ENCODE measurements at places on chromosomes 2 and 18.

- DNase-seq, result no peak
Measured at GRCh38 chr2:231662811-231663457, 45.4 kb upstream of the PTMA start.

- peak; percentile 90 for DNase-seq
Measured at GRCh38 chr2:25483607-25484266, 142.0 kb upstream of the DNMT3A start.

GRCh38 chr2:49950646-49951045, 796.3 kb upstream of the FSHR start:
- DNase-seq, result no peak

DNA sequence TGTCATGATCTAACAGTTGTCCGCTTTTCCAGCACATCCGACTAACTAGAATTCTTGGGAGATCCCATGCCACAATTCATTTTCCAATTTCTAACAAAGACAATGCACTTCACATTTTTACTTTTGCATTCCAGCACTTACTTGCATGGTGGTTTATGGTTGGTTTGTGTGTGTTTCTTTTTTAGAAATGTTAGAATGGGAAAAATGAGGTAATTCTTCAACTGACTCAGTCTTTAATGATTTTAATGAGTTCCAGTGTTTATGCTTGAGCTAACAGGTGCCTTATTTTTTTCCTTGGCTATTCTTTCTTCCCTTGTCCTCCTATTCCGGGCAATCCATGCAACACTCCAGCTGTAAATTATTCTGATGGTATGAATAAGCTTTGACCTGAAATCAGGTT, 46.4 kb downstream of the SLC8A1 start:
- no peak for DNase-seq

DNA sequence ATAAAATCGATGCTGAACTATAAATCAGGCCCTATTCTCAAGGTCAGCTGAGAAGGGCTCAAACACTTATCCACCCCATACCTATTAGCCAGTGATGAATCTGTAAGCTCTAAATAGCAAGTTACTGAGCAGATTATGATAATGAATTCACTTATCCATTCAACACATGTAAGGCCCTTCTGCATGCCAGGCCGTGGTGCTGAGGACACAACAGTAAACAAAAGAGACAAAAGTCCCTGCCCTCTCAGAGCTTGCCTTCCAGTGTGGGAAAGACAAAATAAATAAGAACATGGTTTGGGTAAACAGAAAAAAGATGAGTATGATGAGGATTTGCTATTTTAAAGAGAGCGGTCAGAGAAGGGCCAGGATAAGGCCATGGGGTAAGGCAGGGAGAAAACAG, 11.7 kb downstream of the TTC32 start:
- DNase-seq, result no peak

DNA sequence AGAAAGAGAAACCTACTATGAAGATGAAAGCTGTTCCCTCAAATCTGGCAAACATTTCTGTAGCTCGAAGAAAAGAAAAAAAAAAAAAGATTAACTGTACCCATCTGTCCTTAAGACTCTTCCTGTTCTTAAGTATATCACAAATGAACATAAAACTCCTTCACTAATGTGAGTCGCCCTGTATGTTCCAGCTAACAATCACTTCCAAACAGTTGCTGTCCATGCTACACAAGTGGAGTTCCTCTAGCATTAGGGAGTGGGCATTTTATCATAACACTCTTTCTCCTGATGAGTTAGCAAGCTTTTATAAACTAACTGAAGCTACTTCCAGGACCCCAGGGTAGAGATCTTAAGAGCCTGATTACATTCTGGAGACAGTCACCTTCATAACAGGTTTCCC, 5.8 kb downstream of the CUL3 start:
- DNase-seq, result no peak

- no peak for DNase-seq
Measured at GRCh38 chr2:48514348-48515003, 15.5 kb upstream of the STON1 start.

- DNase-seq, result no peak
Measured at GRCh38 chr2:108073415-108074072, 87.2 kb downstream of the SLC5A7 start.

GRCh38 chr2:128439791-128440665, 121.4 kb upstream of the HS6ST1 start:
- DNase-seq, result no peak

All from AML-193 (cell line).